ENCODE measurements at places on chromosomes 2 and 18. TPM values are rescaled to one million over a fixed set of nuclear protein-coding genes. Genes with fewer than 3 reads are reported as not detected.

- DNase-seq: no peak
These were observed 439.1 kb downstream of the EIPR1 start for GRCh38 chr2:2938481-2938880.

- no peak for DNase-seq
These were observed 254.9 kb upstream of the SIX3 start for GRCh38 chr2:44686561-44686960.

The BOLL gene
- not detected for total RNA-seq

- DNase-seq: no peak
These were observed 181.7 kb downstream of the ANKRD44 start for GRCh38 chr2:197128897-197129296.

DNA sequence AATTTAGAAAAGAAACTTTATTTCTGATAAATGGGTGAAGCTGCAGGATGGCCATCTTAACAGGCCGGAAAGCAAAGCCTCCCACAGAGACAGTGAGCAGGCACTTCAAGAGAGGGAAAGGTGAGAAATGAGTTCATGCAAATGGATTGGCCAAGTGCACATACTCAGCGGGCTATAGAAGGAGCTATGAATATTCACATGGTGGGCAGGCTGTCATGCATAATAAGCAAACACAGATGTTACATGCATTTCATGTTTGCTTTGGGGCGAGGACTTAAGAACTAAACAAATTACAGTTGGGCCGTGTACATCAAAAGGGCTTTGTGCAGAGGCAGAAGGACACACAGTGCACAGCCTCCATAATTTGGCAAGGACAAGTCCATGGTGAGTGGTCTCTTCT is 69.8 kb upstream of the MAL start:
- DNase-seq: no peak

The COPS8 gene
- total RNA-seq: 98.0 TPM

DNA sequence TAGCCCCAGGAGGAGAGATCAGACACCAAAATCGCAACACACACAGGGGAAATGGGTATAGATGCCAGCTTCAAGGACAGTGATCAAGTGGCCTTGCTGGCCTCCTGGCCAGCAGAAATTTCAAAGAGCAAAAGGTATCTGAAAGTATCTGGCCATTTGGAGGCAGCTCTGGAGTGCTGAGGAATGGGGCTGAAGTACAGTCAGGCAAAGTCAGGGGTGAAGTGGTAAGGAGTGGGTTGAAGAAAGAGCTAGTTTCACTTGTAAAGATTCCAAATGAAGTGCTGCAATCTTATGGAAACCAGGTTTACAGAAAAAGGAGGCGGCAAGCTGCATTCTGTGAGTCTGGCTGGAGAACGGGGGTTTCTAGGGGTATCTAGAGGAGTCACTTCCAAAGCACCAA is 19.2 kb upstream of the PCBP1 start:
- no peak for DNase-seq

- DNase-seq: no peak
These were observed 80.9 kb upstream of the TSPYL6 start for GRCh38 chr2:54336977-54337255.

DNA sequence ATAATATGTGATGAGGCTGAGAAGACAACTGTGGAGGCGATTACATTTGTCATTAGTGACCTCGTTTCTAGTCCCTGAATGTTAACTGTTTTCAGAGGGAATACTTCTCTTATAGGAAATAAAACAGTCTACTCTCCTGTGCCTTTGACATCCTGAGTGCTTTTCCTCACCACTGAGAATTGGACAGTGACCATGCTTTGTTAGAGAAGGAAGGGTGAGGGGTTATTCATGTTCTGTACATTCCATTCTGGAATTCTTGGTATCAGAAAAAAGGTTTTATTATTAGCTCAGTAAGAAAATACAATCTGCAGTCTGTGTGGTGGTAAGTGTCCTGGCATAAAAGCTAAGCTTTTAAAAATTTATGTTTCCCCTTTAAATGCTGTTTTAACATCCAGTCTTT is 58.8 kb downstream of the PARD3B start:
- peak; percentile 33 for DNase-seq

- peak; percentile 38 for DNase-seq
These were observed 16.6 kb downstream of the POLE4 start for GRCh38 chr2:74975016-74975415.

GRCh38 chr2:120954939-120955338 is 219.3 kb downstream of the GLI2 start:
- DNase-seq: no peak

The SERPINB11 gene
- total RNA-seq: not detected

GRCh38 chr2:208369091-208369490 is 37.5 kb upstream of the PTH2R start:
- DNase-seq: peak; percentile 46

DNA sequence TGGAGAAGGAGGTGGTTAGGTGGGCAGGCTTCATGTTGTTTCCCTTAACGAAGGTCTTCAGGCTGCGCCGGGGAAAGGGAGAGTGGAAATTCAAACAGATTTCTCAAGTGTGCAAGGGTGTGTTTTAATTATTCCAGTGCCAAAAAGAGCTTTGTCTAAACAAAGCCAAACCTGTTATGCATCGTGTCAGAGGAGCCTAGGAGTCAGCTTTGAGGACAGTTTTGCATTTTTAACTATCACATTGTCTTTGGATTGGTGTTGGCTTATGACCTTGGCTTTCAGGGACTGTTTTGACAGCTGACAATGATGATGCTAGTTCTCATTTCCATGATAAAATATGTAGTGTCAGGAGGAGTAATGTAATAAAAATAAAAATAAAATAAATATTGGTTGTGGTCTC is 144.8 kb downstream of the LDLRAD4 start:
- no peak for DNase-seq
